ENCODE measurements at places on chromosomes 11 and 22.

DNA sequence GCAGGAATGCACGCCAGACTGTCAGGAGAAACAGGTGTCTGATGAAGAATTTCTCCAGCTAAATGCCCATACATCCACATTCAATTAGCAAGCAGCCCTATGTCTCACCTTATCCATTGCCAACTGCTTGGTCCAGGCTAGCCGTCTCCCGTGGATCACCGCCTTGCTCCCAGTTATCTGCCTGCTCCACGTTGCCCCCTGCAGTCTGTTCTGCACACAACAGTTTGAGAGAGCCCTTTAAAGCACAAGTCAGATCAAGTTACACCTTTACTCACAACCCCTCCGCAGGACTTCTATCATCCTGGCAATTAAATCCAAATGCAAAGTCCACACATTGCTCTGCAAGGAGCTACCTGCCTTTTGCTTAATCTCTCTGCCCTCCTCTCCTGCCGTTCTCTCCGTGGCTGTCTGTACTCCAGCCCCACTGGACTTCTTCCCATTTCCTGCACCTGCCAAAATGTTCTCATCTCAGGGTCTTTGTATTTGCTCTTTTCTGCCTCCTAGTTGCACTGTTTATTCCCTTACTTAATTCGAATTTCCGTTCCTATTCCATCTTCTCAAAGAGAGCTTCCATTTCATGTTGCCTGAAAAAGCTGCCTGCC is 185.3 kb upstream of the LARGE1 start:
- DNase-seq = no peak

DNA sequence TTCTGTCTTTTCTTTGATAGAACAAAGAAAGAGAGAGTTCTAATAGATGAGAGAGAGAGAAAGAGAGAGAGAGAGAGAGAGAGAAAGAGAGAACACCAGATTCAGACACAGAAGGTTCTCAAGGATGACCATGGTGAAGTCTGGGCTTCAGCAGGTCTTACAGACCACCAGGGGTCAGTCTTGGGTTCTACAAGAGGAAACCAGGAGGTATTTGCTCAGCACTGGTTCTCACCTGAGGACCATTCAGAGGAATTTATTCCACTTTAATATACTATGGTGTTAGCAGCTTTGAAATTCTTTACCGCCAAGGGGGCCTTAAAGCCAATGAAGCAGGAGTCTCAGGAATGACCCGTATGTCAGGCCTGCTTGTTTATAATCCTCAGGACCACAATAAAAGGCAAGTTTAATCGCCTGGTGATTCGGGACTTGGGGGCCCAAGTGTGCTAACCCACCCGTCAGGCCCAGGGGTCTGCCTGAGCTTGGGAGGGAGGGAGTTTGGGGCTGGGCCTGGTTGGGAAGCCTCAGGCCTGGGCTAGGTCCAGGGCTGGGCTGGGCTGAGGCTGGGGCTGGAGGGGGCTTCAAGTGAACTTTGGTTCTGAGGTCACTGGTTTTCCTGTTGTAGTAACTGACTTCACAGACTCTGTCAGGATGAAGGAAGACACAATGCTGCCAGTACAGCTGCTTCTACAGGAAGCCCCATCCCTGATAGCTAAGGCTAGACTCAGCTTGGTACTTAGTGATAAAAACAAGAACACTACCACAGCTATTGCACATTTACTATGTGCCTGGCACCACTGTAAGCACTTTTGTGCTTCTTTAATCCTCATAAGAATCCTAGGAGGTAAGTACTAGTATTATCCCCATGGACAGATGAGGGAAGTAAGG is 179.2 kb upstream of the ZBED5 start:
- peak; percentile 10 for DNase-seq

- DNase-seq = no peak
Observed at GRCh38 chr11:102322560-102322959, 5.3 kb downstream of the BIRC3 start.

- DNase-seq = no peak
Observed at GRCh38 chr22:45867118-45867905, 109.7 kb downstream of the WNT7B start.

GRCh38 chr11:120622189-120622875 is 110.8 kb downstream of the GRIK4 start:
- no peak for DNase-seq

DNA sequence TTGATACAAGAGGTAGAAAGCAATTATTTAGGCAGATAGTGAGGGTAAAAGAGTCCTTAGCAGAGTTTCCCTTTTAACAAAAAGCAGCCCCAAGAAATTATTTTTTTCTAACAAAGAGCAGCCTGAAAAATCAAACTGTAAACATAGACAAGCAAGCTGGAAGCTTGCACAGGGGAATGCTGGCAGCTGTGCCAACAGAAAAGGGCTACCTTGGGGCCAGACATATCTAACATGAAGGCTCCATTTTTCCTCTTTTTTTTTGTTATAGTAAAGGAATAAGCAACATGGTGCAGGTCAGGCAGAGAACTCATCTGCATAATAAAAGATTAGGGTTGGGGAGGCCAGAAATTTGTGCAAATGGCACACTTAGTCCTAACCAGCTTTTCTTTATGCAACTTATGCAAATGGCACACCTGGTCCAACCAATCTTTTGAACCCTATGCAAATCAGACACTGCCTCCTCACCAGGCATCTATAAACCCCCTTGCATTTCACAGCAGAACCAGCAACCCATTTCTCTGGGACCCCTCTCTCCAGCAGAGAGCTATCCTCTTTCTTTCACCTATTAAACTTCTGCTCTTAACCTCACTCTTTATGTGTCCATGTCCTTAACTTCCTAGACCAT is 41.8 kb downstream of the PDGFD start:
- no peak for DNase-seq

DNA sequence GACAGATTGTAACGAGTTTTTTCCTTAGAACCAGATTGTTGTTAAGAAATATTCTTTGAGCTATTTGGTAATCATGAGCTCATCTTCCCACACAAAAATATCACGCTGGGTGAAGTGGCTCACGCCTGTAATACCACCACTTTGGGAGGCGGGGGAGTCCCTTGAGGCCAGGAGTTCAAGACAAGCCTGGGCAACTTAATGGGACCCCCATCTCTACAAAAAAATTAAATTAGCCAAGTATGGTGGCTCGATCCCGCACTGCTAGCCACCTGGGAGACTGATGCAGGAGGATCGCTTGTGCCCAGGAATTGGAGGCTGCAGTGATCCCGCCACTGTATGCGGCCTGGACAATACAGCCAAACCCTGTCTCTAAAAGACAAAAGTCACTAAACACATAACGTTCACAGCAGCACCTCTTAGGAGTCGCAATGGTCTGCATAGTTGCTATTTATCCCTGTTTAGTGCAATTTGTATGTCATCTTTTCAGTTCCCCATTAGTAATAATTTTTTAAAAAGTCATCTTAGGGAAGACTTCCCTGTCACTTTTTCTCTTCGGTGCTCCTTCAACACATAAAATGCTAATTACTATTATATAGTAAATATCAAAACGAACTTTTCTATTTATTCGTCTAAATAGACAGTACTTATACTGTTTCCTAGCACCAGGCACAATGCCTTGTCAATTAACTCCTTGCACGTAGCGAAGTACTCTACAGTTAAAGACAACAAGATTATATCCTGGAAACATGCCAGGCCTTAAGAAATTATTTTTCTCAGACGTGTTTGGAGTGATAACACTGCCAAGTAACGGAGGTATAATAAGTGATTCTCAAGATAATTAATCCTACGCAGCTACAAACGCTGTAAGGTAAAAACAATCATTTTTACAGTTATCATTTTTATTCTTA is 1.1 kb downstream of the ST13 start:
- no peak for DNase-seq

DNA sequence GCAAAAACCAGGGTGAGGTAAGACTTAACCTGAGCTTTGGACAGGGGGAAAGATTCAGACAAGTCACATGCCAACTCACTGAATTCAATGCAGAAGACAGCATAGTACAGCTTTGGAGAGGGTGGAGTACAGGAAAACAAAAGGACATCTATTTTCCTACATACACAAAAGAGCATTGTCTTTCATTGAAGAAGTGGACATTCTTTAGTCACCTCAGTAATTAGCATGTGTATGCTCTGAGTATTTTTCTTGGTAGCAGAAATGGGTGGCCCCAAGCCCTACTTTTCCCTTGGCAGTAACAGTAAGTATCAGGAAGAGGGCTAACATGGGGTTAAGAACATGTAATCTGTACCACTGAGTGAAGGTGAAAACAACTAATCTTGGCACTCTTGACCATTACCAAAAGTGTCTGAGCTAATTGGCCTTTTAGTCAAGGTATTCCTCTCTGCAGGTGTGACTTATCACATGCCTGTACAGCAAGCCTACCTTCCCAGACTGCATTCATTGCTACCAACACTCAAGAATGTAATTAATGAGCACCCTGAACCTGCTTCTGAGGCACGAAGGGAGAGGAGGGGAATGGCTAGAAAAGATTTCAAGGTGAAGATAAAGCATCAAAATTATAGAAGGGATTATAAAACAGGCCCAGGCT is 33.9 kb downstream of the SYTL2 start:
- no peak for DNase-seq

- no peak for DNase-seq
Observed at GRCh38 chr11:69499186-69499917, 17.9 kb downstream of the LINC01488 start.

DNA sequence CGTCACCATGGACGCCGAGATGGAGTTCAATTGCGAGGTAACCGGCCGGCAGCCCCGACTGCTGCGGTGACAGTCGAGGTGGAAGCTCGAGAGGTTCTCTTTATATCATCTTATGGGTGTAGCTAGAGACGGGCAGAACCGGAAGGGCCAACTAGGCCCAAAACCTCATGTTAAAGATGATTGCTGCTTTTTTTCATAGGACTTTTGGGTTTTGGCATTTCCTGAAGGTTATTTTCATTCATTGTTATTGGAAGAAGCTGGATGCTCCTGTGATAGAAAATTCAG is 585 bp downstream of the NF2 start:
- DNase-seq = peak; percentile 9

DNA sequence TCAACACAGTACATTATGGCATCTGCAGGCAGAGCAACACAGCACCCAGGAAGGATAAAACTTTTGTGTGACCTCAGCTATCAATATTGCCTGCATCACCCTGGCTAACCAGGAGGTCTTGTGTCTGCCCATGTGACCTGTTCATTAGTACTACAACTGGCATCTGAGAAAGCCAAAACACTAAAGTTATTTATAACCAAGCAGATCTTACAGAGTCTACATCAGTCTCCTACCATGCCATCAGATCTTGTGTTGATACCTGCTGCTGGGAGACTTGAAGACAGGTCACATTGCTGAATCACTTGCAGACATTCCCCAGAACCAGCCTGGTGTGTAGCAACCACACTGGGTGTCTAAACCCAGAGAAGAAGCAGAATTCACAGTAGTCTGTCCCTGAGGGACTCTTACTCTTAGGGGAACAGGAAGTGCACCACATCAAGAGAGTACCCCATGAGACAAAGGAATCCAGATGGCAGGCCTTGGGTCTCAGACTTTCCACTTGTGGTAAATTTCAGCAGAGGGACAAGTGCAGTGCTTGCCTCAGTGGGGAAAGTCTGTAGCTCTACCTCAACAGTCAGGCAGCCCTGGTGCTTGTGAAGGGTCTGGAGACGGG is 7.0 kb downstream of the OR9G1 start:
- DNase-seq = no peak

- no peak for DNase-seq
Observed at GRCh38 chr11:133399855-133400625, 132.3 kb downstream of the OPCML start.

GRCh38 chr22:30397656-30398635 is 1.1 kb downstream of the SEC14L2 start:
- no peak for DNase-seq

DNA sequence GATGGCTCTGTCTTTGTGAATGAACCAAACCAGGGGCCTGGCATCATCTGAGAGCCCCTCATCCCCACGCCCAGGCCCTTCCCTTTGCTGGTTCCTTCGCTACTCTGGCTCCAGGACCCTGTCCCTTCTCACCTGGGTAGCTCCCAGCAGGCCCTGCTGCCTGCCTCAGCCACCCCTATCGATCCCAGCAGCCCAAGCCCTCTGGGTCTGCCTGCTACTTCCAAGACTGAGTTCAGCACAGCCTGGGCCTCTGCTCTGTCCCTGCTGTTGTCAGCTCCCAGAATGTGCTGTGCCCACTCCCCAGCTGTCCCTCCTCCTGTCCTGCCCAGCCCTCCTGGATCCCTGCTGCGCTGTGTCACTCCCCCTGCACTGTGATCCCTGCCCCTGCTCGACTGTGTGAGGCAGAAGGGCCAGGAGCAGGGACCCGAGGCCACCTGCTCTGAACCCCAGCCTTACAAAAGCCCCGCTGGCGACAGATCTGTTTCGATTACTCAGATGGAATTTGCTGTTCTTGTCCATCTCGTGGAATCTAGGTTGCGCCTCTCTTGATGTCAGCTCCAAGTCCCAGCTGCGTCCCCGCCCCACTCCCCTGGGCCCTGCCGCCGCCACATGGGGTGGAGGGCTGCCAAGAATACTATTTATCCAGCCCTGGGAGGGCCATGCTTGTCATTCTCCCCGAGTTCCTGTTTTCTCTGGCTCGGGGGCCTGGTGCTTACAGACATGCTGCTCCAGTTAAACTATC is 13.0 kb downstream of the MRPL21 start:
- no peak for DNase-seq

DNA sequence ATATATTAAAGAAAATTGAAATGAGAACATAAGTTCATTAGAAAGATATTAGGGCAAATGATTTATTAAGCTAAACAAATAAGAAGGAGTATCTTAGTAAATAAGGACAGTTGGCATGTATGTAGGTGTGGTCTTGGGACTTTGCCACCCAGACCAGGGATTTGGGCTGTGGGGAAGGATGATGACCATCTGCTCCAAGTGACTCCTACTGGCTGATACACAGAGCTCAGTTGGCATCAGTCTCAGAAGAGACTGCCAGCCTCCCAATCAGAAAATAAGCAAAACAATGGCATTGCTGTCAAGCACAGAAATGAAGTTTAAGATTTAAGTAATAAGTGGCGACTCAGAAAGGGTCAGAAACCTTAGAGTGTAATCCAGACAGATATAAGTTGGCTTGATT is 49.5 kb downstream of the PAX6 start:
- DNase-seq = no peak

GRCh38 chr11:69033431-69033830 is 15.3 kb upstream of the TPCN2 start:
- no peak for DNase-seq

Measured in T-helper 2 cell (primary cell).